Coronary artery (tissue), 2 donors: ENCODE measurements at places on chromosomes 7 and 10.
A peak's percentile ranks its signal among the peaks of the same experiment; 100 is the strongest.

GRCh38 chr7:5377816-5378215 is 45.8 kb downstream of the TNRC18 start:
- no peak for DNase-seq

- no peak for DNase-seq
Observed at GRCh38 chr7:12861070-12861469, 173.6 kb downstream of the ARL4A start.

- DNase-seq, result no peak
Observed at GRCh38 chr10:27717861-27718260, 27.8 kb downstream of the MKX start.

- no peak for DNase-seq
Observed at GRCh38 chr10:108601851-108602250, 1321.5 kb downstream of the XPNPEP1 start.

GRCh38 chr7:30931161-30931928 is 19.7 kb downstream of the AQP1 start:
- no peak for DNase-seq

DNA sequence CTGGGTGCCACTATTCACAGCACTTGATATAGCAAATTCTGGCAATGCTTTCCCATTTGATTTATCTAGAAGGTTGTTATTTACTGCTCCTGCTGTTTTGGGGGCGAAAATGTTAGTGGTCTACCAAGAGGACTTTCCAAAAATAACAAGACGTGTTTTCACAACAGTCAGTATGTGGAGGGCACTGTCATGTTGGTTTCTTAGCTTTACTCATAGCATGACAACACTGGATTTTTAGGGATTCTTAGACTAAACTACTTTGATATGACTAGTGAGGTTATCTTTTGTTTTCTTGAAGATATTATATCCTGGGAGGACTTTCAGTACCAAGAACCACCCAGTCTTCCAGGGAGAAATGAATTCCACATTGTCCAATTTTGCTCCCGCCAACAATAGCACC is 49.4 kb downstream of the NUDCD3 start:
- DNase-seq, result no peak

- no peak for DNase-seq
Observed at GRCh38 chr7:133958822-133959221, 168.3 kb upstream of the LRGUK start.

GRCh38 chr10:58291538-58292174 is 22.7 kb downstream of the CISD1 start:
- DNase-seq, result no peak

- DNase-seq, result no peak
Observed at GRCh38 chr7:91137788-91138368, 126.4 kb upstream of the FZD1 start.

DNA sequence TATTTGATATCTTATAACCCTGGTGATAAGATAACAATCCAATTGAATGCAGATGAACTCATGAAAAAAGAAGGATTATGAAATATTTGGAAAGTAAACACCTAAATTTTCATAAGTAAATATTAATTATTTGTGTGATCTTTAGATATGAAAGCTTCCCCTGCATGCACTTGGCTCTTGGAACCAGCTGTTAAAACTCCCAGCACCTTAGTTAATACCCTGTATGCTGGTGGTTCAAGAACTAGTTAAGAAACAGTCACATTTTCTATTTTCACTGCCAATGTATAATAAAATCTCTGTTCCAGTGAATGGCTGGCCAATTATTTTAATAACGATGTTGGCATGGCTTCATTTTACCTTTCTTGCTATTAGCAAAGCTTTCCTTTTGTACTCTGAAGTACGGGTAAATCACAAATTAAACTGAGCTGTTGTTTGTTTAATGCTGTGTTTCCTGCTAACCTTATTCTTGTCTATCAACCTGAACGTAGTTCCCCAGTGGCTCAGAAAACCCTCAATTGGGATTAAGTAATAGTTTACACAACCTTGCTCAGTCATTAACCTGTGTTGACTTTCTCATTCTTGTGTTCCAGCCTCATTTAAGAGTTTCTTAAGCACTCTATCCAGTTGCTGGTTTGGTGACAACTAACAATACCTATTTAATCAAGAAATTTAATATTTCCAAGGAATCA is 38.9 kb downstream of the MET start:
- DNase-seq, result no peak

- peak; percentile 77 for DNase-seq
Observed at GRCh38 chr10:73910764-73911552, at the start of gene PLAU. Gene PLAU (plus strand): TSS chr10:73911132. CDS start chr10:73911556, 424 bp downstream.

DNA sequence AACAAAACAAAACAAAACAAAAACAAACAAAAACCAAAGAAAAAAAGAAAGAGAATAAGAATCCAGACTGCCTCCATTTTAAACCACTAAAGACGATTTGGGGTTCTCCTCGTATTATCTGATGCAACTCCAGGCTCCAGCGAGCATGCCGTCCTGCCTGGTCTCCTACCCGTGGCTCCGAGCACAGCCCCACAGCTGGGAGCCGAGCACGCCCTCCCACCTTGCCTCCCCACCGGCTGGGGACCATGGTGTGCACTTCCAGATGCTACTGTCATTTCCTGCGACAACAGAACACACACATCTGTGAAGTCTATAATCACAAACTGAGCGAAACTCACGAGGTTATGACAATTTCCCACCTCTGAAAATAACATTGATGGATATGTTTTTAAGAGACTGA is 113.1 kb downstream of the ADARB2 start:
- no peak for DNase-seq

GRCh38 chr10:27020243-27020642 is 80.1 kb downstream of the ANKRD26 start:
- DNase-seq, result no peak

DNA sequence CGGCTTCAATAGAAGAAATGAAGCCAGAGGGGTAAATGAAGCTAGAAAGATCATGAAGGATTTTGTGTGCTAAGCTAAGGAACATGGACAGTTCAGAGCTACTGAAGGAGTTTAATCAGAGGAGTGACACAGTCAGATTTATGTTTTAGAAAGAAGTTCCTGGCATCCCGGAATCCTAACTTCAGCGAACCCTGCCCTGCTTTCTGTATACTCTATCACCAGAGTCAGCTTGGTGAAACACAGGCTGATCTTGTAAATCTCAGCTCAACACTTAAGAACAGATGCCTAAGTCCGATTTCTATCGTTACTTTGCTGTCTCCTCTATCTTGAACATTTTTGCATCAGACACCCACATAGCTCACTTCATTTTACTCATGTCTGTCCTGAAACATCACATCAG is 9.1 kb downstream of the AHR start:
- no peak for DNase-seq

DNA sequence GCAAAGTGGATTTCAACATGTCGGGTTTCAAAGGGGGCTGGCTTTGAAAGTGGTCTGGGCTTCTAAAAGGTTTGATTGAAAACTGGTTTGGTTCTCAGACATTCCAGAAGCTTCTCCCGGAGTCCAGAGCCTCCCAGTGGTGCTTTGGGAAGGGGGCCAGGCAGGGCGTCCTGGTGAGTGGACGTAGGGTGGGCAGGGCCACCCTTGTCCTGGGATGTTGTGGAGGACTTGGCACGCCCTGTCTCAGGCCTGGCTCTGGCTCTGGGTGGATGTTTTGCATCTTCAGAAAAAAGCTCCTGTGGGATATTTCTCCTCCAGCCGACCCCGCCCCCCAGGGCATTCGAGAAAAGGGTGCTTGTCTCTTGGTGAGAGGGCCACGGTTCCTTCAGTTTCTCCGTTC is 31.2 kb downstream of the GRIFIN start:
- DNase-seq, result no peak

- no peak for DNase-seq
Observed at GRCh38 chr7:158362001-158362400, 225.6 kb downstream of the PTPRN2 start.

- DNase-seq, result no peak
Observed at GRCh38 chr7:138527746-138528223, 67.7 kb downstream of the TRIM24 start.

- DNase-seq, result peak; percentile 86
Observed at GRCh38 chr10:58266826-58267712, 625 bp downstream of the IPMK start.

DNA sequence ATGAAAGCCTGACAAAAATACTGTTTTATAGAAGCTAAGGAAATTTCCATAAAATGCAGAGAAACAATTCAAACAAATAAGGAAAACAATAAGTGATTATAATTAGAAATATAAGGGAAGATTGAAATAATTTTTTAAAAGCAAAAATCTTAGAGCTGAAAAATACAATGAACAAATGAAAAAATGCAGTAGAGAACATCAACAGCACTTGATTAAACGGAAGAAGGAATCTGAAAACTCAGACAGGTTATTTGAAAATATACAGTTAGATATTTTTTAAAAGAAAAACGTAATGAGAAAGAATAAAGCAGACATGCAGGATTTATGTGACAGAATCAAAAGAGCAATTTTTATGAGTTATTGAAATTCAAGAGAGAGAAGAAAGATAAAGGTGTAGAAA is 279.1 kb upstream of the MAGI2 start:
- DNase-seq, result no peak

DNA sequence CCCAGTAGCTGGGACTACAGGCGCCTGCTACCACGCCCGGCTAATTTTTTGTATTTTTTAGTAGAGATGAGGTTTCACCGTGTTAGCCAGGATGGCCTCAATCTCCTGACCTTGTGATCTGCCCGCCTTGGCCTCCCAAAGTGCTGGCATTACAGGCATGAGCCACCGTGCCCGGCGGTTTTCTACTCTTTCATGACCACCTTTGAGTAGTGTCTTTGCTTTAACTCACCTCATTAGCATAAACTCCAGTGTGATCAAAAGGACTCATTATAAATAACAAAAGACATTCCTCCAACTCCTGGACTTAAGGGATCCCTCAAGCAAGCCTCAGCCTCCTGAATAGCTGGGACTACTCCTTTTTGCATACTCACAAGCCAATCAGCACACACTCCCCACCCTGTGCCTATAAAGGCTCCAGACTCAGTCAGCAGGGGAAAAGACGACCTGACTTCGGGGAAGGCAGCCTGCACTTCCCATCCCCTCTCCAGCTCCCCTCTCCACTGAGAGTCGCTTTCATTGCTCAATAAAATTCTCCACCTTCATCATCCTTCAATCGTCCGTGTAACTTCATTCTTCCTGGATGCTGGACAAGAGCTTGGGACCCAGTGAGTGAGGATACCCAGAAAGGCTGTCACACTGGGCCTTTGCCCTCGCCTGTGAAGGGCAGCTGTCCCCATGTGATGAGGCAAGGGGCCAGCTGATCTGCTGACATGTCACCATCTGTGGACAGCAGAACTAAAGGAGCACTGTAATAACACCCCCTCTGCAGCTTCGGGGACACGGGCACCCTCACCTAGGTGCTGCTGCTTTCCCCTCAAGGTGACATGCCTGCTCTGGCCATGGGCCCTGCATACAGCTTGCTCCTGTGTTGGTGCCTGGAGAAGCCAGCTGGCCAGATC is 35.0 kb upstream of the EIF4H start:
- DNase-seq, result no peak

- DNase-seq, result no peak
Observed at GRCh38 chr10:86690657-86691084, 22.4 kb downstream of the LDB3 start.

DNA sequence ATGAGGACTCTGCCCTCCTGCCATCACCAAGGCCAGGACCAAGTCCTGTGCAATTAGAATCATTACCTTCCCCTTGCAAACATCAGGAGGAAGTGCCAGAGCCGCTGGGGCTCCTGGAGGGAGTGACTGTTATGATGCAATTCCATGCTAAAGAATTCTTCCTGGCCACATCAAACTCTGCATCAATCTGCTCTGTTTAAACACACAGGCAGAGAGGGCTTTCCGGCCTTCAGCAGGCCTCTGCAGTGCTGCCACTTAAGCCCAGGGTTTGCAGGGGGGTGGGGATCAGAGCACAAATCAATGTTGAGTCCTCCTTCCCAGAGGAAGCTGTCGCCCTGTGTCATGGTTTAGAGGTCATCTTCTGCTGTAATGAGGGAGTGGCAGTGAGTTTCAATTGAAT is 58.1 kb downstream of the CTBP2 start:
- DNase-seq, result no peak

- no peak for DNase-seq
Observed at GRCh38 chr10:81995254-81995653, 120.3 kb downstream of the NRG3 start.

- DNase-seq, result no peak
Observed at GRCh38 chr7:101731502-101732084, 85.8 kb upstream of the CUX1 start.

- no peak for DNase-seq
Observed at GRCh38 chr10:101018118-101018599, 12.8 kb downstream of the PDZD7 start.

GRCh38 chr10:43702936-43703281 is 54.2 kb upstream of the ZNF32 start:
- DNase-seq, result no peak

DNA sequence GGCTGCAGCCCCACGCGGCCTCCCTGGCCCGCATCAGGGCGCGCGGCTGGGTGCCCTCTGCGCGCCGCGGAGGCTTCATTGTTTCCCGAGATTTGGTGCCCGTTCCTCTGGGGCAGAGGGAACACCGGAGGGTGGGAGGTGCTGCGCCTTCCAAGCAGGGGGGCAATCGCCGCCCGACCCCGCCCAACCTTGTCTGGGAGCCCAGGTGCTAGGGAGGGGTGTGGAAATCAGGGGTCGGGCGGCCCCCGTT is 1.0 kb upstream of the NRP1 start:
- peak; percentile 75 for DNase-seq

DNA sequence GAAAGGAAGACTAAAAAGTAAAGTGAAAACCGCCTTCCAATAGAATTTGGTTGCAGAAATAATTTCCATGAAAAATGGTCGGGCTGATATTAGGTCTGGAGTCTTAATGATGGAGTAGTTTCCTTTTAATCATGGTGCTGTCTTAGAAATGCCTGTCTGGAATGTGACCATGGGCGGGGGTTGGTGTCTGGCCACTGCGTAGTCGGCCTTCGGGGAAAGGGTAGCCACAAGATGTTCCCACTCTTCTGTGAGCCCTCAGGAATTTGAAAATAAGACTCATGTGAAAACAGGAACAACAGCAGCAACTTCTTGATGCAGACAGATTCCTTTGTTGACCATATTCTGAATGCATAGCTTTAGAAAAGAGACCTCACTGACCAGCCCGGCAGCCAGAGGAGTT is 176.8 kb downstream of the KIAA1217 start:
- no peak for DNase-seq

- no peak for DNase-seq
Observed at GRCh38 chr10:124142006-124142739, 48.8 kb upstream of the CHST15 start.

GRCh38 chr7:8229927-8230326 is 32.0 kb downstream of the ICA1 start:
- DNase-seq, result no peak
